Sciatic nerve (tissue), 2 donors: ENCODE measurements at places on chromosomes 2 and 18. TPM values are rescaled to one million over a fixed set of nuclear protein-coding genes. Genes with fewer than 3 reads are reported as not detected.
A peak's percentile ranks its signal among the peaks of the same experiment; 100 is the strongest.

The SCYGR4 gene
- not detected for total RNA-seq

The SCN7A gene
- total RNA-seq = 109 TPM

The HOXD9 gene
- total RNA-seq = 4.9 TPM

The WIPF1 gene
- 107 TPM for total RNA-seq

The MAL gene
- 241 TPM for total RNA-seq

The GPBAR1 gene
- 0.94 TPM for total RNA-seq

The TUBA4B gene
- total RNA-seq = not detected

The TSHZ1 gene
- total RNA-seq = 25.4 TPM

The SP100 gene
- 126 TPM for total RNA-seq

DNA sequence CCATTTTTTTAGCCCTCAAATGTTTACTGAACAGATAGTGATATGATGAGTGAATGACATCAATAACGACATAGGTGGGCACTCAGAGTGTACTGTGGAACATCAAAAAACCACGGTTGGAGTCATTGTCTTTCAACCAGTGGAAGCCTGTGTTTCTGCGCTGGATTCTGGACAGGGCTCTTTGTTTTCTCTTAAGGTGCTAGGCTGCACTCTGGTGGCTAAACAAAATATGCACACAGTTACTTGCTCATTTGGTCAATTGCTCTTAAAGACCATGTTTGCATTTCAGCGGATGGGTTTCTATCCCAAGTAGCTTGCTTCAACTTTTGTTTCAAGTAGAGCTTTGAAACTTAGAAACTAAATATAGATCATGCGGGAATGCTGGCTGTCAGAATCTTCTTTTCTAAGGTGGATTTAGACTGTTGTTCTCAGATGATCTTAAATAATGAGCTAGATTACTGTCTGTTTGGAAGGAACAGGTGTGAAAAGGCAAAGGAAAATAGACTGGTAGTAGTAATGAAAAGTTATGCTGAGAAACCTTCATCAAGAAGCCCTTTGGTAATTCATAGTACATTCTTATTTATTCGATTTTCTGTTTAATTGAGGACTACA, 48.5 kb upstream of the LYPD6B start:
- DNase-seq = no peak

DNA sequence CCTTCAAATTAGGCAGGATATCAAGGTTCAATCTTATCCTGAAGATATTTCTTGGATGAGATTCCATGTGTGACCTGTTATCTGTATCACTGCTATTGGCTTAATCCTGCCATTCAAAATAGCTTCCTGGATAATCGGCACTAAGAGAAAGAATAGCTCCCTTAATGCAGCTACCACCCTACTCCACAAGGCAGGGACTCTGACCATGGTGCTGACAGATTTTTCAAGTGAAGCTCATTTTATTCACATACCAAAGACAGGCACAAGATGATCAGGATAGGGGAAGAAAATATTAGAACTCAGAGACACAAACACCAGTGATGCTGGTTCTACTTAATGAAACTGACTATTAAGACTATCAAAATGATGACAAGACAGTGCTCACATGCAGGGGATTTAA, 74.9 kb downstream of the ORC4 start:
- no peak for DNase-seq

DNA sequence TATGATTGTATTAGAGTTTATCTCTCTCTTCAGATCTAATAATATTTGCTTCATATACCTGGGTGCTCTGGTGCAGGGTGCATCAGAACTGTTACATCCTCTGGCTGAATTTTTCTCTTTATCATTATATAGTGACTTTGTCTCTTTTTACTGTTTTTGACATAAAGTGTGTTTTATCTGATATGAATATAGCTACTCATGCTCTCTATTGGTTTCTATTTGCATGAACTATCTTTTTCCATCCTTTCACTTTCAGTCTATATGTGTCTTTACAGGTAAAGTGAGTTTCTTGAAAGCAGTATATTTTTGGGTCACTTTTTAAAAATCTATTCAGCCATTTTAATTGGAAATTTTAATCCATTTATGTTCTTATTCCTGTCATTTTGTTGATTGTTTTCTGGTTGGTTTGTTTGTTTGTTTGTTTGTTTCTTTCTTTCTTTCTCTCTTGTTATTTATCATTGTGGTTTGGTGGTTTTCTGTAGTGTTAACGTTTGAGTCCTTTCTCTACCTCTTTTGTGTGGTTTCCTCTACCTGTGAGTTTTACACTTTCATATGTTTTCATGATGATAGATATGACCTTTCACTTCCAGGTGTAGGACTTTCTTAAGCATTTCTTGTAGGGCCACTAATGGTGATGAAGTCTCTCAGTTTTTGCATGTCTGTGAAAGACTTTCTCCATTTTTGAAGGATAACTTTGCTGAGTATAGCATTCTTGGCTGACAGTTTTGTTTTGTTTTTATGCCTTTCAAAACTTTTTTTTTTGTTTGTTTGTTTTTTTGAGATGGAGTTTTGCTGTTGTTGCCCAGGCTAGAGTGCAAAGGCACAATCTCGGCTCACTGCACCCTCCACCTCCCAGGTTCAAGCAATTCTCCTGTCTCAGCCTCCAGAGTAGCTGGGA, 54.9 kb downstream of the CCNT2 start:
- no peak for DNase-seq

DNA sequence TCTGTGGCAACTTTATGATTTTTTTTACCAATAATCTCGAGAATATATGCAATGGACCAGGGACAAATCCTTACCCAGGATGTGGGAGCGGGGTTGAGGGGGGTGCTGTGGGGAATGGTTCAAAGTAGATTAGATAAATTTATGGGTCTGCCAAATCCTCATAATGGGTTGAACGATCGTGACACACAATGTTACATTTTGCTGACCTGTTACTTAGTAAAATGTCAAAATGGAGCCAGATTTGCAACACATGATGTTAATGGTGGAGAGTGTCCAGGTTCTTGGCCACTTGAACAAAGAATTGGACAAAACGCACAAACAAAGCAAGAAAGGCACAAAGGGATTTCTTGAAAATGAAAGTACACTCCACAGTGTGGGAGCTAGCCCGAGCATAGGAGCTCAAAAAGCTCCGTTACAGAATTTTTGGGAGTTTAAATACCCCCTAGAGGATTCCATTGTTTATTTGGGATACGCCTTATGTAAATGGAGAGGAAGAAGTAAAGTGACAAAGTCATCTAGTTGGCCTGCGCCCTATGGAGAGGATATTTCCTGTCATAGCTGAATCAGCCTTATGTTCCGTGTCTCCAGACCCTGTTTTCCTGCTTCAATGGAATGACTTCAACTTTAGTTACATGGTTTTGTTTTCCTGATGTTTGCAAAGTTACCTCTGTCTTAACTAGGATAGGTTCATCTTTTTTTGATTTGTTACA, 776.0 kb downstream of the DCC start:
- no peak for DNase-seq

GRCh38 chr2:33372940-33373553, 103.4 kb upstream of the RASGRP3 start:
- DNase-seq = no peak

GRCh38 chr2:75031906-75032803, 73.7 kb downstream of the POLE4 start:
- DNase-seq = no peak

DNA sequence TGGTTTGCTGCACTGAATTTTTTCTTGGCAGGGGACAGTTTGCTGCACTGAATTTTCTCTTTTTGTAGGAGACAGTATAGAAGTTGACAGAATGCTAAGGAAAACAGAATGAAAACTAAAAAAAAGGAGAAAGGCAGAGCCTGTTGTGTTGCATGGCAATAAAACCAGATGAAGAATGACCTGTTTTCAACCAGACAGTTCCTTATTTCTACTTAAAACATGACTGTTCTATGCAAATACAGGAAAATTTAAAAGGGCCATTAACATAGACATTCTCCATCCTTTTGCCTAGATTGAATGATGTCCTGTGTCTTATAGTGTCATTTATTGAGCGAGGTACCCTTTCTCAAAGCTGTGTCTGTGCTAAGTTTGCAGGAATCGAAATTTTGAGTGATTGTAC, 33.3 kb downstream of the ABI2 start:
- DNase-seq = no peak

DNA sequence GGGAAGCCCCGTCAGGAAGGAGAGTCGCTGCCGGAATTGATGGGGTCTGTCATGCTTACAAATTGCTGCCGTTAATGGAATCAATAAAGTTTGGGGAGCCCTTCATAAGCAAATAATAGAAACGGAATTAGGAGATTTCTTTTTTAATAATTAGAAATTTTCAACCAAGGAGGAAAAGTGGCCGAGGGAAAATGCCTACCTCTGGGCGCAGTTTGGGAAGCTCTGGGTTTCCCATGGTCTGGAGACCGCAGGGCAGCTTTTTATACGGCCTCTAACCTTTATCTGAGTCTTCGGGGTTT, 1.3 kb downstream of the EVX2 start:
- no peak for DNase-seq

DNA sequence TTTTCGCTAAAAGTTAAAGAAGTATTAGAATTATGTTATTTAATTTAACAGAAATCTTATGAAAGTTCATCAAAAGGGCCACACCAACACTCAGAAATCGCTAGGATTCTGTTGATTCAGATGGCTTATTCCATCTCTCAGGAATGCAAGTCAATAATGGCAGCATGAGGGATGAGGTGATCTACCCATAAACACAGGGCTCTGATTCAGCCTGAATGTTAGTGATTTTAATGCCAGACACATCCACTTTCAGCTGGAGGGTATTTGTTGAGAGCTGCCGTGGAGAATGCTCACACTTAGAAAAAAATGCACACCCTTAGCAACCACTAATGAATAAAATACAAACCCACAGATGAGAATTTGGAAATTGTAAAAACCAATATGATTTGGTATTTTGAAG, 173.3 kb upstream of the ERBB4 start:
- DNase-seq = no peak

GRCh38 chr2:196341277-196341841, 170.0 kb upstream of the STK17B start:
- no peak for DNase-seq

DNA sequence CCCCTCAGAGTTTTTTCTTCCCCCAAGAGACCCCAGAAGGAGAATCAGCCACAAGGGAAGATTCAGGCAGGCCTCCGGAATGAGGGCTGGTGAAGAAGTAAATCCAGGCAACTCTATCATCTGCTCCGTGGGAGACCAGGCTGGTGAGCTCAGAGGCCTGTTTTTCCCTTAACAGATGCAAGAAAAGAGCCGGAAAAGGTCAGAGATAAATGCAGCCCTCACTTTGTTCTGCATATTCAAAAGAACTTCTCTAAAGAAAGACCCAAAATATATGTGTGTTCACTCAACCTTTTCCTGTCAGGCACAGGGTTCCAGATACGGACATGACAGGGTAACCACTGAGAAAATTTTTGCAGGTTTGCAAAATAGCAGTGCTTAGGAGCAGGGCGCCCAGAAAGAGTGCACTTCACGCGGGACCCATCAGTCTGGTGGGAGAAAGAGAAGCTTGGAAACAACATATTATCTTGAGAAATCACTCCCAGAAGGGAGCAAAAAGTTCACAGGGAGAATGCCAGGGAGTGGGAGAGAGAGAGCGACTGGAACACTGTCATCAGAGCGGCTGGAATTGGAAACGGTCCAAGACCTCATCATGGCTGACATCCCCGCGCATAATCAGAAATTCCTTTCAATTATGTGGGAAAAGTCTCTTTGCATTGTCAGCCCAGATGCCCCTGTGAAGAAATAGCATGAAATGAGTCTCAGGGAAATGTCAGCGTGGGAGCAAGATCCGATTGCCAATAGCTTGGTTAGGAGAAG, 244.8 kb upstream of the SLC14A2 start:
- no peak for DNase-seq

- no peak for DNase-seq
Measured at GRCh38 chr2:36163520-36164254, 191.9 kb upstream of the CRIM1 start.

DNA sequence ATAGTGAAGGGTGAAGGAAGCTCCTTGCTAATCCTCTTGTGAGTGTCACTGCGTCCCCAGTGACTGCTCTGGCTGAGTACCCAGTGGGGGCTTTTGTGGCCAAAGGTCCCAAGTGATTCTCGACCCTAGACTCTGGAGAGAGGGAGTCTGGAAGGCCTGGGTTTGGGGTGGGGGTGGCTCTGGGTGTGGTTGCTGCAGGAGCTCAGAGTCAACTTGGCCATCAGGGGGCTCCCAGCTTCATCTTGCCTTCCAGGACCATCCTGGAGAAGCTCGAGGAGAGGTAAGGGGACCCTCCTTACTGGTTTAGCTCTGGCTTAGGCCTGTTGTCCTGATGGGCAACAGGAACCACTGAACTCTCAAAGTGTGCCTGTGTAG, 592 bp downstream of the PSD4 start:
- DNase-seq = no peak

GRCh38 chr2:160928854-160929301, 231.3 kb upstream of the TANK start:
- DNase-seq = no peak

DNA sequence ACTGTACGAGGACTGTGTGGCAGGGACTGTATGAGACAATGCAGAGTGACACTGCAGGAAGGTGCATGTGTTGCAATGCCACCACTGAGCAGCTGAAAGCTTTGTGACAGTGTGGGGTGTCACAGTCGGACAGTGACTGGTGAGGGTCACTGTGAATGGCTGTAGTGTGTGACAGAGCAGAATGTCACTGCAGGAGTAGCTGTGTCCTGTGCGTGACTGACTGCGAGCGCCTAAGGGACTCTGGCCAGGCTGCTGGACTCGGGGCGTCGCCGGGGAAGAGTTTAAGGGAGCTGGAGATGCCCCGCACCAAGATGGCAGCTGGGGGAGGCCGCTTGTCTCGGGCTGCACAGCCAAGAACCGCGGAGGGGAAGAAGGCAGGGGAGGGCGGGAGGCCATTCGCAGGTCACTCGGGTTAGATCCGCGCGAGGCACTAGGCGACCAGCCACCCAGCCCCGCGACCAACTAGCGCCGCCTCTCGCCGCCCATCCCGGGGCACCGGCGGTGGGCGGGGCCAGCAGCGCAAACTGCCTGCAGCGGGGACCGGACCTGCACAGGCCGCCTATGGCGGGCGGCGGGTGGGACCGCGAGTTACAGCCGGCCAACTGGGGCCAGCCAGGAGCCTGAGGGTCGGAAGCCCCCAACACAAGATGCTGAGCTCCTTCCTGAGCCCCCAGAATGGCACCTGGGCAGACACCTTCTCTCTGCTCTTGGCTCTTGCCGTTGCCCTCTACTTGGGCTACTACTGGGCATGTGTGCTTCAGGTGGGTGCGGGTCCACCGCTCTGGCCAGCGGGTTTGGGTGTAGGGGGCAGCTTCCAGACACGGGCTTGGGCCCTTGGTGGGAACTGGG, at the start of gene ABHD1:
Gene ABHD1 (plus strand): TSS at position 514 of the 849 bp plus-strand sequence. CDS start 134 bp downstream, at position 648.
- DNase-seq = peak; percentile 81

DNA sequence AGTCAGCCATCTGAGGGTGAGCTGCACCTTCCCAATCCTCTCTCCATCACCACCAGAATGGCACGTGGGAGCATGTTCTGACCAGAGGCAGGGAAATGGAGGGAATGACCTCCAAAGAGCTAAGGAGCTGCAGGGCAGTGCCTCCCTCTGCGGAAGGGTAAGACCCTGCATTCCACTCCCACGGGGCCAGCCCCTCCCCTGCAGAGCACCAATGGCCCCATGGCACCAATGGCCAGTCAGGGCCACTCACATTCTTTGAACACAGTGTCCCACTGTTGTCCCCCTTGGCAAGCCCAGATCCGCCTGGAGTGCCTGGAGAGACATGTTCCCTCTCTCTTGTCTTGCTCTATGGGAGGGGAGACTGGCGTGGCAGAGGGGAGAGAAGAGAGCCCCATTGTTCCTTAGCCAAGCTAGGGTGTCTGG, 164.4 kb downstream of the TNS1 start:
- no peak for DNase-seq

GRCh38 chr2:127358044-127358443, 29.7 kb downstream of the MAP3K2 start:
- DNase-seq = no peak

GRCh38 chr2:118672571-118673158, 174.8 kb downstream of the EN1 start:
- DNase-seq = no peak
